ENCODE measurements at places on chromosomes 16 and 17.
A peak's percentile ranks its signal among the peaks of the same experiment; 100 is the strongest.

DNA sequence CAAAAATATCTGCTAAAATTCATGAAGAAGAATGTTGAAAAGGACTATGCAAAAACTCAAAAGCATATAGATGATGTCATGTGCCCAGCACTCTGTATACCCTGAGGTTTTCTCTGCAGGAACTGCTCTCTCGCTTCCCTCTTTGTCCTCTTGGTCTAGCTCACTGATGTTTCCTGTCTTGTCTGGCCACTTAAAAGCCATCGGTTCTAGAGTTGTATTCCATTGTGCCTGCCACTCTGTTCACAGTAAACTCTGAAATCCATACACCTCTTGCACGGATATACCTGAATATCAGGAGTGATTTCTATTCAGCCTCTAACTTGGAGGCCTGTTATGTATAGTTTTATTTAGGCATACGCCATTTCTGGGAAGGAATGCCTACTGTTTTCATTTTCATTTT is 101.0 kb upstream of the CNTNAP4 start:
- DNase-seq, result no peak

- DNase-seq, result no peak
These were observed 7.3 kb upstream of the TRPV2 start for GRCh38 chr17:16407911-16408588.

GRCh38 chr17:9893411-9894012 is 11.6 kb downstream of the RCVRN start:
- DNase-seq, result no peak

DNA sequence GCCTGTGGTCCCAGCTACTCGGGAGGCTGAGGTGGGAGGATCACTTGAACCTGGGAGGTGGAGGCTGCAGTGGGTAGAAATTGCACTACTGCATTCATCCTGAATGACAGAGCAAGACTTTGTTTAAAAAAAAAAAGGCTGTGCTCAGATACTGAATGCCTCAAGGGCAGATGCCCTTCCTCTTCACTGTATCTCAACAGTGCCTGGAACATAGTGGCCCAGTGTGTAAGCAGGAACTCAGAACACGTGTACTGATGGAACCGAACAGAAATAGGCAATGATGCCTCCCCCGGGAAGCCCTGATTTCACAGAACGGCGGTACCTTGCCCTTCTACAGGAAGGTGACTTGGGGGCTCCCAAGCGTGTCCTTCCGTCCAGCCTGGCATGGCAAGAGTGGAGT is 46.8 kb downstream of the PLXDC1 start:
- DNase-seq, result no peak

DNA sequence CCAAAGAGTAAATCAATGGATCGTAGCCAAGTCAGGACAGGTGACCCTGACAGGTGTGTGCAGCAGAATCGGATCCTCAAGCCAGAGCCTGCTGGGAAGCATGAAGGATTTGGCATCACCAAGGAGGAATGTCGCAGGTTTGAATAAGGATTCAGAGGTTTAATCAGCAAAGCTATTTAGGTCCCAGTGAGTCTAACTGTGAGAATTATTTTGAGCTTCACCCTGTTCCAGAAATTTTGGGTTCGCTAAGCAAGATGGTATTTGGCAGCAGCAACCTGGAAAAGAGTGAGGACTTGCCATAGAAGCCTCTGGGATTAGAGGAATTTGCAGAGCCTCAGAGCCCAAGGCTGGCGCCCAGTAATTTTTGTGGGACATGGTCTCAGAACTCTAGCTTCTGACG is 173.0 kb downstream of the CCDC182 start:
- DNase-seq, result no peak

GRCh38 chr16:87492721-87493607 is at the start of gene ZCCHC14:
TSS of gene ZCCHC14 (minus strand) at chr16:87493024. CDS start at chr16:87492238, 786 bp downstream.
- DNase-seq, result peak; percentile 99

DNA sequence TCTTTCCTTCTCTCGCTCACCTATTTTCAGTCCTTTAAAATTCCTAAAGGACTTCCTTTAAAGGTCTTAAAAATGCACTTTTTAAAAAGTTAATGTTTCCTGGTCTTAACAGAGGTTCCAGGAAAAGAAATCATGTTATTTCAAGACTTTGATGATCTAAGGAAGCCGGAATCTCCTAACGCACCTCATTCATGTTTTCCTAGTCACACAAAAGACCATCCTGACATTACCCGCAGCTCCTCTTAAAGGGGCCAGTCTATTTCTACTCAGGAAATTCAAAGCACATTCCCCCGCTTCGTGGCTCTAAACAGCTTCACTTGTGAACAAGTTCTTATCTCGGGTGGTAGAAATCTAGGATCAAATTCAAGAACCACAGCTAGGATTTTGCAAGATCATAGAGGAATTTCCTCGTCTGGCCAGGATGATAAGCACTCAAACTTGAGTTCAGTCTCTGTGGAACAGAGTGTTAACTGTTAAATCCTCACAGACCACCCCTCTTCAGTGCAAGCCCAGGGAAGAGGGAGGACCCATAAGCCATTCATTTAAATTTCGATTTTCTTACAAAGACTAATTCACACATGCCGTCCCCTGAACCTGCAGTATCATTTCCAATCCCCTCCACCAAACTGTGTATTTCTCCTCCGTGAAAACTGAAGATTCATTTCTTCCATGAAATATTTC is 137.1 kb upstream of the AXIN2 start:
- DNase-seq, result no peak

- peak; percentile 85 for DNase-seq
These were observed at the start of gene NTN1 for GRCh38 chr17:9021158-9021991. TSS of gene NTN1 (plus strand) at chr17:9021510. CDS start at chr17:9022374, 864 bp downstream.

DNA sequence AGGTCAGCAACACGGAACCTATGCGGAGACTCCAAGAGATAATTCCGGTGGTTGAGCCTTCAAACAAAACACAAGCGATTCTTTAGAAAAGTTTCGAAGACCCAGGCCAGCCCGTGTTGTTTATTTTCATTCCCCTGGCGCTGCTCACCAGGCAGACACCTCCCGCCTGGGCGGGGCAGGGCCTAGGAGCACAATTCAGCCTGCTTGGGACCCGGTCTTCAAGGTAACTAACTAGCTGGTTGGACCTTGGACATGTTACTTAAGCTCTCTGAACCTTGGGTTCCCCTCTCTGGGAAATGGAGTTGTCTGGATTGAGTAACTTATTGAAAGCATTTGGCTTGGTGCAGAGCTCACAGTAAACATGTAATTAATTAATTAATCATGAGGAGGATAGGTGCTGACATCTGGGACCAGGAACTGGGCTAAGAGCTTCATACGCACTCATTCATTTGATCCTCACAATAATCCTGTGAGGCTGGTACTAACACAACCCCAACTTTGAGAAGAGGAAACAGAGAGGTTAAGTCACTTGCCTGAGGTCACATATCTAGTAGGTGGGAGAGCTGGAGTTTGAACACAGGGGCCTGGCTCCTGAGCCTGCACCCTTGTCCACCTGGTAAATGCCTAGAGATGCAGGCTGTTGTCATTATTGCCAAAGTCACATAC is 125.3 kb upstream of the SMURF2 start:
- DNase-seq, result no peak
